ENCODE measurements at places on chromosomes 5 and 9. TPM values are rescaled to one million over a fixed set of nuclear protein-coding genes. Genes with fewer than 3 reads are reported as not detected.

TSTD2 gene
- 13.9 TPM for total RNA-seq

PTGDS gene
- total RNA-seq = not detected

RAD23B gene
- total RNA-seq = 124 TPM

TERT gene
- total RNA-seq = not detected

TGFBI gene
- total RNA-seq = 7,109 TPM

WDR31 gene
- 0.97 TPM for total RNA-seq

CDKN2A gene
- 18.1 TPM for total RNA-seq

GFPT2 gene
- total RNA-seq = 49.1 TPM

UGT3A1 gene
- not detected for total RNA-seq

DNA sequence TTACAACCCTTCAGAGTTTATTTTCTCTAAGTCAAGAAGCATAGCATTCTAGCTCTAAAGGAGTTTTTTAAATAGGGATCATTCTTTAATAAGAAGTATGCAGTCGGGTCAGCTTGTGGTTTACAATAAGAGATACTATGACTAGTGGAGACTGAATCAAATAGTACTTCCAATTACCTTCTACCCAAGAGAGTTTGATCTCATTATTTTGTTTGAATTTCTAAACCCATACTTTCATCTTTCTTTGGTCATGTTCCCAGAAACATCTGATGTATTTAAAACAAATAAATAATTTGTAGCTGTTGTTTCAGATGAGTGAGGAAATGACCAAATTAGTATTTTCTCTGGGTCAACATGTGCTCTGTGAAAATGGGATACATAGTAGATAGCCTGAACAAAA is 160.2 kb upstream of the CDH6 start:
- H3K36me3 ChIP-seq = no peaks in the 10 kb centered on the region
- no peak overlapping the region for H3K4me3 ChIP-seq
- H3K27me3 ChIP-seq = no peaks in the 10 kb centered on the region
- no peak for DNase-seq
- no peak overlapping the region for H3K27ac ChIP-seq
- H3K4me1 ChIP-seq = no peaks in the 10 kb centered on the region

DNA sequence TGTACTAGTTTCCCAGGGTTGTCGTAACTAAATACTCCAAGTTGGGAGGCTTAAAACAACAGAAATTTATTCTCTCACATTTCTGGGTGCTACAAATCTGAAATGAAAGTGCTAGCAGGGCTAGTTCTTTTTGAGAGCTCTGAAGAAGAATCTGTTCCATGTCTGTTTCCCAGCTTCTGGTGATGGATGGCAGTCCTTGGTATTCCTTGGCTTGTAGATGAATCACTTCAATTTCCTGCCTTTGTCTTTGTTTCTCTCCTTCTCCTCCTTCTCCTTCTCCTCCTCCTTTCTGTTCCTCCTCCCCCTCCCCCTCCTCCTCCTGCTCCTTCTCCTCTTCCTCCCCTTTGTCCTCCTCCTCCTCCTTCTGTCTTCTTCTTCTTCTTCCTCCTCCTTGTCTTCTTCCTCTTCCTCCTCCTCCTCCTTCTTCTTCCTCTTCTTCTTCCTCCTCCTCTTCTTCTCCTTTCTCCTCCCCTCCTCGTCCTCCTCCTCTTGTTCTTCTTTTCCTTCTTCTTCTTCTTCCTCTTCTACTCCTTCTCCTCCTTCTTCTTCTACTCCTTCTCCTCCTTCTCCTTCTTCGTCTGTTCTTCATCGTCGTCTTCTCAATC is 104.7 kb upstream of the ANKRD55 start:
- no peaks in the 10 kb centered on the region for H3K4me1 ChIP-seq
- no peak for DNase-seq
- no peak overlapping the region for H3K4me3 ChIP-seq
- no peaks in the 10 kb centered on the region for H3K36me3 ChIP-seq
- H3K27ac ChIP-seq = no peak overlapping the region

- H3K27me3 ChIP-seq = peaks cover 5% of the 10 kb centered on the region
- no peak overlapping the region for H3K4me3 ChIP-seq
- no peak for DNase-seq
- H3K27ac ChIP-seq = no peak overlapping the region
- no peaks in the 10 kb centered on the region for H3K36me3 ChIP-seq
Observed at GRCh38 chr5:135213466-135214239, 179.6 kb upstream of the PITX1 start.

- no peak for DNase-seq
- H3K4me1 ChIP-seq = peaks cover 20% of the 10 kb centered on the region
- H3K27me3 ChIP-seq = no peaks in the 10 kb centered on the region
- H3K36me3 ChIP-seq = no peaks in the 10 kb centered on the region
Observed at GRCh38 chr9:121859646-121860045, 208.2 kb downstream of the DAB2IP start.

GRCh38 chr9:71920456-71921189 is 9.2 kb downstream of the C9orf85 start:
- no peaks in the 10 kb centered on the region for H3K4me1 ChIP-seq
- H3K27ac ChIP-seq = no peak overlapping the region
- no peaks in the 10 kb centered on the region for H3K36me3 ChIP-seq
- no peak overlapping the region for H3K4me3 ChIP-seq
- no peaks in the 10 kb centered on the region for H3K27me3 ChIP-seq

- no peak overlapping the region for H3K4me3 ChIP-seq
- H3K4me1 ChIP-seq = no peaks in the 10 kb centered on the region
- H3K27ac ChIP-seq = no peak overlapping the region
- no peak for DNase-seq
- no peaks in the 10 kb centered on the region for H3K27me3 ChIP-seq
- no peaks in the 10 kb centered on the region for H3K36me3 ChIP-seq
Observed at GRCh38 chr5:131992370-131992769, 19.1 kb downstream of the ACSL6 start.

DNA sequence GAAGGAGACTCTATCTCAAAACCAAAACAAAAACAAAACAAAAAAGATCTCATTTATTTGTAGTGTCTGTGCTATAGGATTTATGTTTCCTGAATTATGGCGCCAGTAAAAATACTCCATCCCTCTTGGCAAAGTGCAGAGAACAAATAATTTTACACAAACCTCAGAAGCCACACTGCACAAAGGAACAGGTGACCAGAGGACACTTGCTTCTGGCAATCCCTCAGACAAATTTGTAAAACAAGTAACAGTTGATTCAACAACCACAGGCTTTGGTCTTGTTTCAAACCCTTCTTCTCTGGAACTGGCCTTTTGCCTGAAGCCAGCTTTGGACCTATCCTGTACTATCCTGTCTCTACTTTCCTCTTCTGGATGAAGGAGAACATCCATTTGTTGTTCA is 502.1 kb downstream of the DMAC1 start:
- DNase-seq = no peak
- H3K4me3 ChIP-seq = no peak overlapping the region
- no peak overlapping the region for H3K27ac ChIP-seq
- H3K36me3 ChIP-seq = no peaks in the 10 kb centered on the region

- no peak overlapping the region for H3K27ac ChIP-seq
- H3K27me3 ChIP-seq = no peaks in the 10 kb centered on the region
- DNase-seq = no peak
- peaks cover 7% of the 10 kb centered on the region for H3K4me1 ChIP-seq
- no peak overlapping the region for H3K4me3 ChIP-seq
Observed at GRCh38 chr9:99003308-99003707, 59.6 kb downstream of the COL15A1 start.

- H3K27ac ChIP-seq = peak overlapping the region; percentile 96
- no peaks in the 10 kb centered on the region for H3K27me3 ChIP-seq
- peaks cover 70% of the 10 kb centered on the region for H3K36me3 ChIP-seq
- peaks cover 28% of the 10 kb centered on the region for H3K4me1 ChIP-seq
- peak overlapping the region; percentile 95 for H3K4me3 ChIP-seq
Observed at GRCh38 chr5:40832345-40832744, 2.7 kb downstream of the RPL37 start.

GRCh38 chr9:131661568-131662288 is 78.1 kb downstream of the RAPGEF1 start:
- H3K27ac ChIP-seq = no peak overlapping the region
- peaks cover 26% of the 10 kb centered on the region for H3K4me1 ChIP-seq
- no peaks in the 10 kb centered on the region for H3K36me3 ChIP-seq
- H3K27me3 ChIP-seq = no peaks in the 10 kb centered on the region

DNA sequence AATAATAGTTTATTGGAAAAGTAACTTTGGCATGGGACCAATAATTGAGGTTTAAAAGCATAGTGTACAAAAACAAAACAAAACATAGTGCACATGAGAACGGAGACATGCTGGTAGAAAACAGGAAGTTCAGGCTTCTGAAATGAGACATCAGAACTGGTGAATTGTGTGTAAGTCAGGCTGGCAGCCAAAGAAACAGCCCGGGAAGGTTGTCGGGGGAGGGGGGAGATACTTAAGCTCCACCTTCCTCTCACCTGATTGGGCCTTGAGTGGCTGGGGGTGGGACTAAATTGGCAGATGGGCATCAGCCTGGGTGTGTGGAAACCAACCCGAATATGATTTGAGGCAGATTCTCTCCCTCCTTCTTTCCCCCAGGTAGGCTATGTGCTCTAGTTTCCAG is 256.3 kb downstream of the SMARCA2 start:
- peak; percentile 26 for DNase-seq
- no peak overlapping the region for H3K27ac ChIP-seq
- no peaks in the 10 kb centered on the region for H3K36me3 ChIP-seq

DNA sequence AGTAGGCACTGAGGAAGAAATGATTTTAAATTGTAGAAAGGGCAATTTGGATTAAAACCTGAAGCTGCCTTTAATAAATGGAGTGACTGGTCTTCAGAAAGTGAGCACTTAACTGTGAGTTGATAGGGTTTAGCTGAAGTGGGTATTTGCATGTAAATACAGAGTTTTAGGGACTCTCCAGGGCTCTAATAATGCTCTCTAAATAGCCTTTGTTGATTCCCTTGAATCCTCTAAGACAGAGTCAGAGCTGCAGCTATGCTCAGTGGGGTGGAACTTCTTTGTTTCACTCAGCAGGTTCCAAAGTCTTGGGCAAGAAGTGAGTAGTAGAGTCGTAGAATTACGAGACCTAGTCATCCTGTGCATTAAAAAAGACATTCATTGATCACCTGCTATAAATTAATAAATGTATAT is 21.4 kb downstream of the GLRA1 start:
- no peak overlapping the region for H3K27ac ChIP-seq
- no peaks in the 10 kb centered on the region for H3K27me3 ChIP-seq
- no peak overlapping the region for H3K4me3 ChIP-seq
- no peaks in the 10 kb centered on the region for H3K4me1 ChIP-seq
- no peak for DNase-seq

GRCh38 chr5:103224118-103224893 is 34.3 kb upstream of the MACIR start:
- DNase-seq = peak; percentile 84
- peak overlapping the region; percentile 52 for H3K4me3 ChIP-seq
- H3K27ac ChIP-seq = no peak overlapping the region
- no peaks in the 10 kb centered on the region for H3K4me1 ChIP-seq

GRCh38 chr5:41413074-41413473 is 97.3 kb downstream of the PLCXD3 start:
- no peaks in the 10 kb centered on the region for H3K36me3 ChIP-seq
- H3K4me1 ChIP-seq = peaks cover 73% of the 10 kb centered on the region
- peak; percentile 25 for DNase-seq
- H3K27ac ChIP-seq = 0 out of 2 replicates have a peak overlapping the region, but pooled peaks have one; percentile 8
- no peak overlapping the region for H3K4me3 ChIP-seq

- H3K4me3 ChIP-seq = no peak overlapping the region
- peak; percentile 16 for DNase-seq
- H3K27me3 ChIP-seq = no peaks in the 10 kb centered on the region
Observed at GRCh38 chr9:114275246-114276004, 47.5 kb upstream of the ORM1 start.

DNA sequence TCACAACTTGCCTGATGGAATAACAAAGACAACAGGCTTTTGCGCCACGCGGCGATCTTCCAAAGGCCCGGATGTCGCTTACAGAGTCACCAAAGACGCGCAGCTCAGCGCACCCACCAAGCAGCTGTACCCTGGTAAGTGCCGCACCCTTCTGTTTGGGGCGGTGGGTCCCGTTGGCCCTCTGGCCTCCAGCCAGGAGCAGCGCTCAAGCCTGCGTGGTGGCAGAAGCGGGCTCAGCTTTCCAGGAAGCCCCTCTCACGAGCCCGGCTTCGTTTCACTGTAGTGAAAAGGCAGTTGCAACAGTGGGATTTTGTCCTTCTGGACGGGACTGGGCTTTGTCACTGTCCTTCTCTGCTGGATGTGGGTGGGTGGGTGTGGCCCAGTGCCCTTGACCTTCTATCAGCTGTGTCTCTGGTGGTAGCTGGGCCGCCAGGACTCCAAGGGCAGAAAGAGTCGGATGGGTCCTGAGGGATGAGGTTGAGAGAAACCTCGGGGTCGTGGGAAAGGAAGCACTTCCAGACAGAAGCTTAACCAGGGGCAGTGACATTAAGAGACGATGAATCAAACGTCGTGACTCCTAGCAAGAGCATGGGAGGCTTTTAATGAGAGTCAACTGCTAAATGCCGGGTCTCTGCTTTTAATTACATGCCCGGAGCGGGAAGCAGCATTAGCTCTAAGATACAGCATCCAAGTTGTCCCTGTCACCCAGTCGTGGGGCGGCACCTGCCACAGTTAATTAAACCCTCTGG is 49.5 kb downstream of the COL5A1 start:
- peak; percentile 72 for DNase-seq
- H3K27ac ChIP-seq = peak overlapping the region; percentile 56
- no peak overlapping the region for H3K4me3 ChIP-seq
- peaks cover 14% of the 10 kb centered on the region for H3K4me1 ChIP-seq
- H3K27me3 ChIP-seq = no peaks in the 10 kb centered on the region

DNA sequence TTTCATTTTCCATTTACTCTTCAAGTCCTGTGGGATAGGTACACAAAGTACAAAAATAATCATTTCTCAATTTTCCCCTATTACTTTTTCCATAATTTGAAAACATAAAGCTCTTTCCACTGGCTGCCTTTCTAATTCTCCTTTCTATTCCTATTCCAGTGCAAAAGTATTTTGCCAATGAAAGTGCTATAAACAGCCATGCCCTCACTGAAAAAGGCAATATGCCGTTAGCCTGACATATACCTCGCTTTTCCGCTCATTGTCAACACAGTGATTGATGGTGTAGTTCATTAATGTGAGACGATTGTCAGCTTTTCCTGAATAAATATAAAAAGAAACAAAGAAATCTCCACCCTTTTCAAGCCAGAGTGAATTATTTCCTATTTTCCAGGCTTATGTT is 97.5 kb downstream of the EBF1 start:
- no peak overlapping the region for H3K27ac ChIP-seq
- H3K4me1 ChIP-seq = peaks cover 55% of the 10 kb centered on the region
- no peak for DNase-seq

DNA sequence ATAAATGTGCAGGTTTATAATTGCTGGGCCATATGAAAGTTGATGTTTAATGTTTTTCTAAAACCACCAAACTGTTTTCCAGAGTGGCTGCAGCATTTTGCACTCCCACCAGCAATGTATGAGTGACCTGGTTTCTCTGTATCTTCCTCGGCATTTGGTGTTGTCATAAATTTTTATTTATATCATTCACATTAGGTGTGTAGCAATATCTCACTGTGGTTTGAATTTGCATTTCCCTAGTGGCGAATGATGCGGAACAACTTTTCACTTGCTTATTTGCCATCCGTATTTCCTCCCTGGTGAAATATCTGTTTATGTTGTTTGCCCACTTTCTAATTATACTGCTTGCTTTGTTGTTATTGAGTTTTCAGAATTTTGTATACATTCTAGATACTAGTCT is 295.7 kb upstream of the TUT7 start:
- H3K4me3 ChIP-seq = no peak overlapping the region
- H3K36me3 ChIP-seq = no peaks in the 10 kb centered on the region
- H3K27me3 ChIP-seq = no peaks in the 10 kb centered on the region
- no peaks in the 10 kb centered on the region for H3K4me1 ChIP-seq
- H3K27ac ChIP-seq = no peak overlapping the region

- peak; percentile 17 for DNase-seq
- H3K4me1 ChIP-seq = no peaks in the 10 kb centered on the region
- H3K36me3 ChIP-seq = no peaks in the 10 kb centered on the region
- H3K4me3 ChIP-seq = no peak overlapping the region
- no peaks in the 10 kb centered on the region for H3K27me3 ChIP-seq
Observed at GRCh38 chr5:103487218-103487617, 75.4 kb downstream of the NUDT12 start.

Data from GM23248 (cell line).